ENCODE measurements at places on chromosomes 11 and 22.

- no peak for DNase-seq
Observed at GRCh38 chr11:68891351-68891948, 12.2 kb downstream of the MRPL21 start.

DNA sequence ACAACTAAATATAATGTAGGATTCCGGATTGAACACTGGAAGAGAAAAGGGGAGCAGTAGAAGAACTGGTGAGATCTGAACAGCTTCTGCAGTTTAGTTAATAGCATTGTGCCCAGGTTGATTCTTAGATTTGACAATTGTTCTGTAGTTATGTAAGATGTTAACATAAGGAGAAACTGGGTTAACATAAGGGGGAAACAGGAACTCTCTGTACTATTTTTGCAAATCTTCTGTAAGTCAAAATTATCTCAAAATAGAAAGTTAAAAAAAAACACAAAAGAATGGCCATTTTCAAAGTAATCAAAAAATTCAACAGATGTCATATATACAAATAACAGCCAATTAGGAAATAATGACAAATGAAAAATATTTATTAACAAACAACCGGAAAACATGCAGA, 18.7 kb upstream of the LRP5 start:
- DNase-seq: no peak

DNA sequence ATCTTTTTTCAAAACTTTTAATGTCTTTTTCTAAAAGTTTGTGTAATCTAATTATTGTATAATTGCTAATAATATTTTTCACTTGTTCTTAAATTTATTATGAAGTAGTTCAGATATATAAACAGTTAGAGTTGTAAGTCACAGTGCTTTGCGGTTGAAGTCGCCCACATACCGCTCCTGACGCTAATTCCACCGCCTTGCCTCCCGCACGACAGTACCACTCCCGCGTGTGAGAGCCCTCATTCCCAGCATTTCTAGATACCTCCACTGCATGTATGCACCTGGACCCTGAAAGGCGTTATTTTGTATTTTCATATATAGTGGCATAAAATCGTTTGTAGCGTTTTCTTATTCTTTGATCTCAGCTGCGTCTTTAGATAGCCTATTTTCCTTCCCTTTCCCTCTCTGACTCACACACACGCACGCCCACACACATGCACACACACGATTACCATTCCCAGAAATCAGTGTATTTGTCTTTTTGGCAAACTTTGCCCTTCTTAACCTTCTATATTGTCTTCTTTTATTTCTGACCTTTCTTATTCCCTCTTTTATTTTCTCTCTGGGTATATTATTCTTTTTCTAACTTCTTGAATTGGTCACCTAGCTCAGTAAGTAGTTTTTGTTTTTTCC, 56.4 kb upstream of the PITPNB start:
- no peak for DNase-seq

GRCh38 chr22:16965083-16965482, 42.9 kb downstream of the GAB4 start:
- DNase-seq: no peak

GRCh38 chr11:76335842-76336241, 45.1 kb downstream of the THAP12 start:
- DNase-seq: no peak

GRCh38 chr11:86208572-86208971, 36.0 kb upstream of the EED start:
- DNase-seq: no peak

DNA sequence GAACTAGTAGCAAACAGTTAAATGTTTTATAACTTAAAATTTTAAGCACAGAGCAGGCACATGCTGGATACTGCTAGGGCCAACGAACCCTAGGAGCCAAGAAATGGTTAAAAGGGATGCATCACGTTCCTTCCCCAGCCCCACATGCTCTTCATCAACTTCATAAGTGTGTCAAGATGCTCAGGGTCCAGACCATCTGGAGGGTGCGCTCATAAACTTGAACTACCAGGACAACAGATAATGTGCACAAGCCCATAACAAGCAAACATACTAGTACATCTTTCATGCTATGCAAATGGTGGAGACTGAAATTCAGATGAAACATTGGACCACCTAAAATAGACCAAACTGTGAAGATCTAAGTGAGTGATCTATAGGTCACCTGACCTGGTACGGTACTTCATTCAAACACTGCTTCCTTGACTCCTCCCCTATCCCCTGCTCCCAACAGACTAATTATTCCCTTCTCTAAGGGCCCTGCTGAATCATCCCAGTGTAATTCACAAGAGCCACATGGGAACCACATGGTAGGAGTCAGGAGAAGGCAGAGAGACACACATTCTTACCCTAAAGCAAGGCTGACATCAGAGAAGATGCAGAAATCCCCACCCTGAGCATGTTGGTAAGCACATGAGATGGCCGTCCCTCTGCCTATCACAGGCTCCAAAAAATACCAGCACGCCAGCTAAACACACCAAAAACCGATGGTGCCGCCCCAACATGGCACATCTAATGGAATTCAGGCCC, 83.9 kb downstream of the ETS1 start:
- peak; percentile 79 for DNase-seq

GRCh38 chr11:69934861-69935494, 115.8 kb upstream of the FGF3 start:
- DNase-seq: no peak

GRCh38 chr11:111105566-111105965, 140.0 kb upstream of the POU2AF2 start:
- DNase-seq: no peak

GRCh38 chr11:131579932-131580387, 209.5 kb downstream of the NTM start:
- DNase-seq: peak; percentile 11

- no peak for DNase-seq
Observed at GRCh38 chr11:45031912-45032519, 81.3 kb upstream of the TP53I11 start.

- DNase-seq: peak; percentile 87
Observed at GRCh38 chr11:111694851-111695250, 71.3 kb downstream of the PPP2R1B start.

DNA sequence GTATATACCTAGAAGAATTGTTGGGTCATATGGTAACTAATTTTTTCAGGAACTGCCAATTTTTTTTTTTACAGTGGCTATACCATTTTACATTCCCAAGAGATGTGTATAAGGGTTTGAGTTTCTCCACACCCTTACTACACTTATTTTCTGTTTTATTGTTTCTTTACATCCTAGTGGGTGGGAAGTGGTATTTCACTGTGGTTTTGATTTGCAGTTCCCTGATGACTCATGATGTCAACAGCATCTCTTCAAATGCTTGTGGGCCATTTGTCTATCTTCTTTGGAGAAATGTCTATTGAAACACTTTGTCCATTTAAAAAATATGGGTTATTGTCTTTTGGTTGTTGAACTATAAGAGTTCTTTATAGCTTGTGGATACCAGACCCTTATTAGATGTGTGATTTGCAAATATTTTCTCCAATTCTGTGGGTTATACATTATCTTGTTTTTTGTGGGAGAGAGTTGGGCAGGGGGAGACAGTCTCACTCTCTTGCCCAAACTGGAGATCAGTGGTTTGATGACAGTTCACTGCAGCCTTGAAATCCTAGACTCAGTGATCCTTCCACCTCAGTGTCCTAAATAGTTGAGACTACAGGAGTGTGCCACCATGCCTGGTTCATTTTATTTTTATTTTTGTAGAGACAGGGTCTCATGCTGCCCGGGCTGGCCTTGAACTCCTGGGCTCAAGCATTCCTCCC, 30.3 kb upstream of the PISD start:
- DNase-seq: peak; percentile 57

- DNase-seq: peak; percentile 50
Observed at GRCh38 chr11:26228778-26229177, 103.2 kb upstream of the ANO3 start.

GRCh38 chr11:3022300-3022967, 30.3 kb upstream of the NAP1L4 start:
- DNase-seq: peak; percentile 88

- no peak for DNase-seq
Observed at GRCh38 chr11:32109592-32109991, 18.7 kb downstream of the RCN1 start.

DNA sequence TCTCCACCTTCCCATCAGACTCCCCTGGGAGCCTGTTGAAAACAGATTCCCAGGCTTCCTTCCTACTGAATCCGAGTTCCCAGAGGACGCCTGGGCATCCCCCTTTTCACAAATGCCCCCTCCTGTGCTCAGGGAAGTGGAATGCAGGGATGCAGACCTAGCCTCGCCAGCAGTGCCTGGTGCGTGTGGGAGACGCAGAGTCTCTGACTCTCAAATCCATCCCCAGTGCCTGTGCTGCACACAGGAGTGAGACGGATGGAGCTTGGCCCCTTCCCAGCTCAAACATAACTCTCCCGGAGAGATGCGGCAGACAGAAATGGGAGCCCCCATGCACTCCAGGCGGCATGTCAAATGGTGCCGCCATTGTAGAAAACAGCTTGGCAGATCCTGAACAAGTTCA, 62.6 kb downstream of the CTTN start:
- DNase-seq: no peak

GRCh38 chr22:49979587-49980264, 19.2 kb downstream of the PIM3 start:
- DNase-seq: peak; percentile 65

- no peak for DNase-seq
Observed at GRCh38 chr11:117748771-117749540, 48.1 kb downstream of the DSCAML1 start.

- DNase-seq: peak; percentile 77
Observed at GRCh38 chr11:20158597-20159257, 1.5 kb downstream of the DBX1 start.

- no peak for DNase-seq
Observed at GRCh38 chr11:123185326-123185725, 9.7 kb downstream of the CLMP start.

- DNase-seq: no peak
Observed at GRCh38 chr22:20138417-20138738, 6.8 kb downstream of the ZDHHC8 start.

DNA sequence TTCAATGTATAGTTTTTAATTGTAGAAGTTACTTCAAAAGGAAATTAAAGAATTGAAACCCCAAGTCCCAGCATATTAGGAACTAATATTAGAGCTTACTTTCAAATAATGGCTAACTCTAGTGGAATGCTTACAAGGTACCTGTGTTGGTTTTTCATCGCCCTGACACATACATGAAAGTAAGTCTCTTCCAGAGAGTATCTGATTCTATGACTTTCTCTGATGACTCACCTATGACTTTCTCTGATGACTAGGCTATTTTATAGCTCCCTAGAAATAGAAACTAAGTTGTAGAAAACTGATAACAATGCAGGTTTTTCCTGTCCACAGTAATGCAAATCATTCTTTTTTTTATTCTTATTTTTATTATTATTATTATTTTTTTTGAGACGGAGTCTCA, 33.6 kb upstream of the MMP7 start:
- peak; percentile 57 for DNase-seq

GRCh38 chr11:118263695-118264568, at the start of gene MPZL2:
MPZL2 (minus strand) TSS chr11:118264297; CDS start chr11:118264153, 144 bp downstream.
- DNase-seq: no peak

- DNase-seq: no peak
Observed at GRCh38 chr11:108286370-108286769, 63.5 kb downstream of the ATM start.

DNA sequence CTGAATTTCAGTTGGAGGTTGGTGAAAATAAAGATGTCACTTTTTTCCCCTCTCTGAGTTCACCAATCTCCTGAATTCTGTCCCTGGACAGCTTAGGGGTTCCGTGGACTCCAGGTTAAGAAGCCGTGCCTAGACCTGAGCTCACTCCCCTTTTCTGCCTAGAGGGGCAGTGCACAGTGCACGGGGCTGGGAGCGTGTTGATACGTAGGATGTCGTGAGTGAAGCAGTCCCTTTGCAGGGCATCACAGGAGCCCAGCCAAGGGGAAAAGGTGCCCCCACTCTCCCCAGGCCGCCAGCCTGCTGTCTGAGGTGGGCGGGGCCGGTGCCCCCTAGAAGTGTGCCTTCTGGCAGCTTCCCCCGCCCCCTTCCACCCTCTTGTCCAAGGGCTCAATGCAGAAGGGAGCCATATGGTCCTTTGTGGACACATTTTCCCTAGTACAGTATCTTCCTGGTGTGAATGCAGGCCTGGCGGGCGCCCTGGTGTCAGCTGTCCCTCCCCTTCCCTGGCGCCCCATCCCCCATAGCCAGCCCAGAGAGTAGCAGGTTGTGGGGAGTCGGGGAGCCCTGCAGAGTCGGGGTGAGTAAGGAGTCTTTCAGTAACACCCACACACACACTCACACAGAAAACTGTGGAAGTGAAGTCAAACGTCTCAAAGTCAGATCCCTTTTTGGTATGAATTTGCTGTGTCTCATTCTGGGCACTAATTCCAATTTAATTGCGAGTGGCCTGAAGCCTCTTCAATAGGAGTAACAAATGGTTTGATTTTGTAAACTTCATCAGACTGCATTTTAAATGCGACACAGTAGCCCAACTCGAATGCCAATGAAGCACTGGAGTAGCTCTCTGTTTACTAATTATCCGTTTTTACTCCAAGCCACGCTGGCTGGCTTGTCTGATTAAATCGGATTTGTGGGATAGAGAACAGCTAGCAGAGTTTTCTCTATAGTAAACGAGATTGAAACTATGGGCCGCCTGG, 67.5 kb upstream of the NNMT start:
- DNase-seq: no peak

GRCh38 chr11:122317305-122317704, 201.3 kb upstream of the BLID start:
- DNase-seq: peak; percentile 28

- no peak for DNase-seq
Observed at GRCh38 chr22:28024422-28024888, 105.4 kb upstream of the PITPNB start.

DNA sequence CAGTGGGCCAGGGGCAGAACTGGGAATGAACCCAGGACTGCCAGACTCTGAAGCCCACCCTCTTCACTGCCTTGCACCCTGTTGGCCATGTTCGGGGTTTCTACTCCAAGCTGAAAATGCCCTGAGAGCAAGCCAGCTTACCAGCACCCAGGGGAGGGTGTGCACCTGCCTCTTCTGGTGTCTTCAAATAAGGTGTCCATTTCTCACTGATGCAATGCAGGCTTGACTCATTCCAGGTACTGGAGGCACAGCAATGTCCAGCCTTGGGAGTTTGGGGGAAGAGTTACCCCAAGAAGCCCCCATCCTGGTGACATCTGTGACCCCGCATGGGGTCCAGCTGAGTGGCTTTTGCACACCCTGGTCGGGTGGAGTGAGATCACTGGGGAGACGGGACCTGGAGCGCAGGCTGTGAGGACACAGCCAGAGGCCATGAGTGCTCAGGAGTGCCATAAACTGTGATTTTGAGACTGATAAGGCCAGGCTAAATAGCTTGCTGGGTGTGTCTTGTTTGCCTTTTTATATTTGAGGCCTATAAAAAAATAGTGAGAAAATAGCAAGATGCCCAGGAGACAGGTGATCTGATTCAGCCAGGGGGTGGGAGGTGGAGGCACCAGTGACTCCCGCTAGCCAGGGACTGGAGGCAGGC, 4.6 kb upstream of the CERK start:
- no peak for DNase-seq

- no peak for DNase-seq
Observed at GRCh38 chr22:28222052-28222451, 303.0 kb upstream of the PITPNB start.

DNA sequence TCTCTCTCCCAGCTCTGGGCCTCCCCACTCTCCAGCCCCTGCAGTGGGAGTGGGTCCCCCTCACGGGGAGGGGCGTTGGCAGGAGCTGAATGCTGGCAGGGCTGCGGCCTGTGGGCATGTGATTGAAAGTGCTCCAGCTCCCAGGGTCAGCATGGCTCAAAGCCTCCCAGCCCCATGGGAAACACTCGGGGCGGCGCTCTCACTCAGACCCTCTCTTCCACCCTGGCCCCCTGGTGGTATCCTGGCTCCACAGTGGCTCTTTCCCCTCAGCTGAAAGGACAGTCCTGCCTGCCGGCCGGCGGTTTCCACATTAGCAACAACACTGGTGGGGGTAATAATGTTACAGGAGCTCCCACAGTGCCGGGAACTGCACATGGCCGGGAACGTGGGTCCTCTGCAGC, 35.5 kb downstream of the POLR3H start:
- DNase-seq: no peak
